Dermis microvascular lymphatic vessel endothelial cell (primary cell): ENCODE measurements at places on chromosomes 4 and X.

GRCh38 chr4:176453658-176454057, 133.9 kb downstream of the SPCS3 start:
- DNase-seq: no peak

DNA sequence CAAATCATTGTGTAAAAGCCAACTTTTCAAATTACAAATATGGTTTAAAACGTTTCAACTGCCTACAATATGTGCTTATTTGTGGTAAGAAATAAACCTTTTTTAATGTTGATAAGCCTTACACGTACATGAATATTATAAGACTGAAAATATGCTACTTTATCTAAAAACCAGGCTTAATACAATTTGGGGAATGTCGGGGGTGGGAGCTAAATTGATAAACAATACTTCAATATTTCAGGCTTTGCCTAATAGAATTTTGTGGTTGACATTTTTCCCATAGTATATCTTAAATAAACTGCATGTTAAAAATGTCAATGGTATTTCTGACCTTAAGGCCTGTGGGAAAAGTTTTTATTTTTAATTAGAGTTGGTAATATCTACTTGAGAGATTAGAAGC, 69.8 kb upstream of the SLIT2 start:
- no peak for DNase-seq

DNA sequence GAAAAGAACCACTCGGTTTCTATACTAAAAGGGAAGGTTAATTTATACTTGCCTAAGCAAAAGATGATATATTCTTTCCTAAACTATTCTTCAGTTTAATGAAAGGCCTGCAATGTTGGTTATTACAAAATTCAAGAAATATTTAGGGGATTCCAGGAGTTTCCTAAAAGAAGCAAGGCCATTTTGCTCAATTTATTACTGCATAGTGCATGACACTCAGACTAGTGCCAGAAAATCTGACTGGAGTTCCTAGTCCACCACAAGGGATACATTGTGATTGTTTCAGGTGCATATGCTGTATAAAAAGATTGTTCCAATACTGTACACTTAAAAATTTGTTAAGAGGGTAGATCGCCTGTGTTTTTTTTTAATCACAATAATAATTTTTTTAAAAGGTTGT, 78.7 kb downstream of the CAPN6 start:
- DNase-seq: no peak

DNA sequence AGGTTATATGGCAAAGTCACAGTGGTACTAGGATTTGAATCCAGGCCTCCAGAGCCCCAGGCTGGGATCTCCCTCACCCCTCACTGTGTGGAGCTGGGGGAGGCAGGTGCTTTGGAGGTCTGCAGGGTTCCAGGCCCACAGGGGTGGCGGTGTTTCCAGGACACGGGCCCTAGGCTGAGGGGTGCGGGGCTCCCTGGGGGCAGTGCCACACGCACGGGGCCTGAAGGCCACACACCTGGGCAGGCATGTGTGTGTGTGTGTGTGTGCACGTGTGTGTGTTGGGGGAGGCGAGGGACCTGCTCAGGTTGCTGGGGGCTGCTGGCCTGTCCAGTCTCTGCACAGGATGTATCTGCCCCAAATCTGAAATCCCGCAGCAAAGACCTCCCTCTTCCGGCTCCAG, 18.8 kb downstream of the SH3TC1 start:
- DNase-seq: no peak
